Suppressor macrophage treated with lipopolysaccharide for 4 hours (primary cell): ENCODE measurements at places on chromosomes 1 and 21.

GRCh38 chr1:206761159-206761768 is 9.3 kb upstream of the IL19 start:
- no peak for DNase-seq

DNA sequence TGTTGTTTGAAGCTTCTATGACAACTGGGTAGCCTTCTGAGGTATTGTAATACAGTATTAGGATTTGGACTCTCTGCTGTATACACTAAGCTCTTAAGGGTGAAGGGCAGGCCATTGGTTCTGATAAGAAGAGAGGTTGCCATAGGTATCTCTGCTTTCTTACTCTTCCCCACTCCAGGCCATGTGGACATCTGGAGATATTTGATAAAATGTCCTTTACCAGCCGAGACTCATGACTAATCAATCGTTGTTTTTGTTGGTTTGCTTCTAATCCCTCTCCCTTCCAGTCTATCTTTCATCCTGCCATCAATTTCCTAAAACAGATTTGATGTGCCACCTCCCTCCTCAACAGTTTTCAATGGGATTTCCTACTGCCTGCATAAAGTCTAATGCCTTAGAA is 64.6 kb upstream of the WDR26 start:
- no peak for DNase-seq

- DNase-seq = no peak
Observed at GRCh38 chr21:35256468-35256988, 207.4 kb upstream of the RUNX1 start.

DNA sequence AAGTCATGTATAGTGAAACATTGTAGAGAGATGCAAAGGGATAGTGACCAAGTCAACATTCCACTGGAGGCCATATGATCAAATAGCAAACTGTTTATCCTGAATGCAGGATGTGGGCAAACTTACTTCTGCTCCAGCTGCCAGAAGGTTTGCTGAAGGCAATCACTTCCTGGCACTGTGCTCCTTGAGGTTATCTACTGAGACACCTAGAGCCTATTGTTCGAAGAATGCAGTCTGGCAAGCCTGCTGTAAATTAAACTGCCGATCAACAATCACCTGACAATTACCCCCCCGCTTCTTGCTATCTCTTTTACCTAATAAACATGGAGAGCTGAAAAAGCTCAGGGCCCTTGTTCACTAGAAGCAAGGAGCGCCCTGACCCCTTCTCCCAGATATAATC is 139.4 kb upstream of the B3GALT2 start:
- DNase-seq = no peak

GRCh38 chr21:21019681-21020080 is 21.5 kb downstream of the NCAM2 start:
- DNase-seq = no peak

DNA sequence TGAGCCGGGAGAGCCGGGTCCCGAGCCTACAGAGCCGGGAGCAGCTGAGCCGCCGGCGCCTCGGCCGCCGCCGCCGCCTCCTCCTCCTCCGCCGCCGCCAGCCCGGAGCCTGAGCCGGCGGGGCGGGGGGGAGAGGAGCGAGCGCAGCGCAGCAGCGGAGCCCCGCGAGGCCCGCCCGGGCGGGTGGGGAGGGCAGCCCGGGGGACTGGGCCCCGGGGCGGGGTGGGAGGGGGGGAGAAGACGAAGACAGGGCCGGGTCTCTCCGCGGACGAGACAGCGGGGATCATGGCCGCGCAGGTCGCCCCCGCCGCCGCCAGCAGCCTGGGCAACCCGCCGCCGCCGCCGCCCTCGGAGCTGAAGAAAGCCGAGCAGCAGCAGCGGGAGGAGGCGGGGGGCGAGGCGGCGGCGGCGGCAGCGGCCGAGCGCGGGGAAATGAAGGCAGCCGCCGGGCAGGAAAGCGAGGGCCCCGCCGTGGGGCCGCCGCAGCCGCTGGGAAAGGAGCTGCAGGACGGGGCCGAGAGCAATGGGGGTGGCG is 371 bp downstream of the ARID1A start:
- no peak for DNase-seq

DNA sequence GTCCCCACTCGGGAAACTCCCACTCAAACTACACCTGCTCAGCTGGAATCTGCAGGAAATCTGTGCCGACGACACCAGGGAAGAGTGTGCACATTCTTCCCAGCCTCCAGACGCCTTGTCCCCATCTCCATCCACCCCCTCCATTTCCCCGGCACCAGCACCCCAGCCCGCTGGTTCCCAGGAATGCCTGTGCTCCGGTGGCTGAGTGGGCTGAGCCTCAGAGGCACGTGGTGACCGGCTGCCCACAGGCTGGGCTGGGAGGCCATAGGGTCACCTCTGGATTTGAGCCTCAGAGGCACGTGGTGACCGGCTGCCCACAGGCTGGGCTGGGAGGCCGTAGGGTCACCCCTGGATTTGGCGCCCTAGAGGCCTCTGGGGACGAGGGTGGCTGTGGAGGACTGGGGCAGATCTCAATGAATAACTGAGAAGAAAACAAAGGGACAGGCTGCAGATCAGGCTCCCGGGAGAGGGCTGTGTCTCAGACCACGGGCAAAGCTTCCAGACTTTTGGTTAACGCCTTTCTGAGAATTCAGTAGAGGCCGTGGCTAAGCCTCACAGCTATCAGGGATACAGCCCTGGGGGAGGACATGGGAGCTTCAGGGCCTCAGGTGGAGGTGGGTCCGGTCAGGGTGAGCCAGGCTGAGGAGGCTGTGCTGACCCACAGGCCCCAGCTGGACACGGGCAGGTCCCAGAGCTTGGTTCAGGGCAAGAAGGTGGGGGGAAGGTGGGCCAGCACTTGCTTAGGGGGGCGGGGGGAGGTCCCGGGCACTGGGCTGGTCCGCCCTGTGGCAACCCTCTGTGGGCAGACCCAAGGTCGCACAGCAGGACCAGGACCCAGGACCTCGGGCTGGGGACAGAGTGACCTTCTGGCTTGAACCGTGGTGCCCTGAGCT is 17.3 kb upstream of the TTLL10 start:
- no peak for DNase-seq

GRCh38 chr1:62228883-62229187 is 34.2 kb downstream of the L1TD1 start:
- DNase-seq = no peak

GRCh38 chr1:41365772-41366454 is 4.7 kb downstream of the FOXO6 start:
- DNase-seq = no peak

- no peak for DNase-seq
Observed at GRCh38 chr1:162398999-162399580, 12.8 kb downstream of the SH2D1B start.

- DNase-seq = no peak
Observed at GRCh38 chr1:18640228-18641004, 9.8 kb downstream of the PAX7 start.
